ENCODE measurements at places on chromosomes 12 and 14. TPM values are rescaled to one million over a fixed set of nuclear protein-coding genes. Genes with fewer than 3 reads are reported as not detected.

Gene RTN1
- not detected for total RNA-seq

Gene KCNJ8
- total RNA-seq = not detected

Gene RTL1
- not detected for total RNA-seq

DNA sequence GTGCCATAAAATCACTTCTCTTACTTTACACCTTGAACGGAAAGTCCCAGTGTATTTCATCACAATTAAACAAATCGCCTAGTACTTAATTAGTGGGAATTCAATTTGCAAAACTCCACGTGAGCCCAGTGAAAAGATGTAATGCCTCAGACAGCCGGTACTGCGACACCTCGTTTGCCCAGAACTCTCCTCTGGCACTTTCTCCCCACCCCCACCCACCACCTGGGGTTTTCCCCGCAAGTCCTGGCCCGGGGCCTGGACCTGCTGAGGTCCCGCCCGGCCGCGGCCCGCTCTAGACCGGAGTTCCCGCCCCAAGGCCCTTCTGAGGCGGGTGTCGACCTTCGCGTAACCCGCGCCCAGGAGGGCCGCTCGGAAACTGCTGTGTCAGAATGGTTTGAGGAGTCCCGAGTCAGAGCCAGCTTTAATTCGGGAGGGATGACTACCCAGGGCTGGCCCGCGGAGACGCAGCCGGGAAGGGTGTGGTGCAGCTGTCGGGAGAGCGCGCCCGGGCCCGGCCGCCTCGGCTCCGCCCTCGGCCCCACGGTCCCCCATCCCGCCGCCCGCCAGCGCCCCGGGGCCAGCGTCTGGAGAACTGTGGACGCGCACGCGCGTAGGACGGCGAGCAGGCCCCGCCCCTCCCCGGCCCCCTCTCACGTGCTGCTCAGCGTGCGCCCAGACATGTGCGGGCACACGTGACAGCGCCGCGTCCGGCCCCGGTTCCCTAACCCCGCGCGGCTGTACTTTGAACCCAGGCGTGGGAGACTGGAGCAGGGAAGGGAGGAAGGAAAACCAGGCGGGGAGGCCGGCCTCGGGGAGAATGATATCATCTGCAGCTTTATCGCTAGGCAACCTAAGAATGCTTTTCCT is 10.8 kb downstream of the BHLHE41 start:
- peak; percentile 83 for DNase-seq

GRCh38 chr12:101414533-101415119 is 7.1 kb upstream of the ARL1 start:
- peak; percentile 68 for DNase-seq

DNA sequence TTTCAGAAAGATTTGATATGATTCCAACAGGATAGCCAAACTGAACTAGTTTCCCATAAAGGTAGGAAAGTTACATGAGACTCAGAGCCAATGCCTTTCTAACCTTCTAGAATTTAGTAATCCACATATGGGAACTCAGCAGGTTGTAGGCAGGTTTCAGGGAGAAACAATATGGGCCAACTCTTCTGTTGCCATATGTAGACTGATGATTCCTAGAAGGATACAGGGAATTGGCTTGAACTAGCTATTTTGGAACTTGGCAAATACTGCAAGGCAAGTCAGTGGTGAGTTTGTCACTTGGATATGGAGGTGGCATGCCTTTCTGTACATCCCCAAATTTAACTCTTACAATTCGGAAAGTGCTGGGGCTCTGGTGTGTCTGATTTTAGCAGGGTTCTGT is 15.5 kb downstream of the SUDS3 start:
- DNase-seq = no peak

- no peak for DNase-seq
Measured at GRCh38 chr14:22282417-22282816, 306.6 kb downstream of the DAD1 start.

GRCh38 chr12:66409195-66409871 is 107.0 kb downstream of the HELB start:
- peak; percentile 51 for DNase-seq

- no peak for DNase-seq
Measured at GRCh38 chr12:63144556-63144955, 6.4 kb downstream of the AVPR1A start.

DNA sequence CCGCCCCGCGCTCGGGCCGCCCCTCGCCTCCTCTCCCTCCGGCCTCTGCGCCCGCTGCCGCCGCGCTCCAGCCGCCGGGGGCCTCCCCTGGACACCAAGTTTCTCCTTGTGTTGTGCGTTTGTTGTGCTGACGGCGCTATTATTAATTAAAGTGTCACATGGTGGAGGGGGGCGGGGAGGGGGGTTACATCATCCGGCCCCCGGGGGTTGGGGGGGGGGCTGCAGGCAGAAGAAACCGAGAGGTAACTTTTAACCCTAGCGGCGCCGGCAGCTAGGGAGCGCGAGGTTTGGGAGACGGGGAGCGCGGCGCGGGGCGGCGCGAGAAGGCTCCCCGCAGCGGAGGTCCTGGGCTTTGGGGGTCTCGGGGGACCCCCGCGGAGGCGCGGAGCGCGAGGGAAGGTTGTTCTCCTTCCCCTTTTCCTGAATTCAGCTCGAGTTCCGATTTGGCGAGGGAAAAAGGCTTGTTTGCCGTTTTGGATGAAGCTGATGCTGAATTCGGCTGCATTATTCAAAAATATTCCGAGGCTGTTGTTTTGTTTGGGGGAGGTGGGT is at the start of gene HRK:
HRK (minus strand) TSS at position 117 of the 552 bp plus-strand sequence. CDS start 134 bp downstream, outside the sequence.
- no peak for DNase-seq

DNA sequence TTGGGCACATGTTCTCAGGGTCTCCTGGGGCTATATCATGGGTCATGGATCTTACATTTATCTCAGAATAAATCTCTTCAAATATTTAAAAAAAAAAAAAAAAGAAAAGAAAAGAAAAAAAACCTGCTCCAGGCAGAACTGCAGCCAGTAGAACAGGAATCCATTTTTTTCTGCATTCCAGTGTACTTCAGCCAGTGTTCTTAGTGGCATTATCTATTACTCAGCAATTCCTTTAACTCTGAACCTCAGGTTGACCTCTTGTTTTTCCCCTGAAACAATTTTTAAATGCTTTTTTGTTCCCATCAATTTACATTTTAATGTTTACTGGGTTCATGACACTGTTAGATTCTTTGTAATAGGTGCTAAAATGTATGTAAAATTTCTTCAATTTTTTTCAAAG is 66.7 kb upstream of the STXBP6 start:
- DNase-seq = no peak

DNA sequence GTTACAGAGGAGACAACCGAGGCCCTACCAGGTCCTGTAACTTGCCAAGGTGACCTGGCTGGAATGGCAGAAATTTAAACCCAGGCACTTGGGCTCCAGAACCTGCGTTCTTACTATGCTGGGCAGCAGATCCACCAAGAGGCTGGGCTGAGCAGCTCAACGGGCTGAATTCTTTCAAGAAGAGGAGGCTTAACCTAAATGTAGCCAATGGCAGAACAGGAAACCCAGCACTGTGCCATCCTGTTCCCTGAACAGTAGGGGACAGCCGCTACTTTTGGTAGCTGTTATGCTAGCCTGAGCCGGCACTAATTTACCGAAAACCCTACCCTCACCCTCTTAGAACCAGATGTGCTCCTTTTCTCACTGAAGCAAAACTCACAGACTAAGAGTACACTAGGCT is 86.1 kb downstream of the ACTN1 start:
- DNase-seq = no peak

DNA sequence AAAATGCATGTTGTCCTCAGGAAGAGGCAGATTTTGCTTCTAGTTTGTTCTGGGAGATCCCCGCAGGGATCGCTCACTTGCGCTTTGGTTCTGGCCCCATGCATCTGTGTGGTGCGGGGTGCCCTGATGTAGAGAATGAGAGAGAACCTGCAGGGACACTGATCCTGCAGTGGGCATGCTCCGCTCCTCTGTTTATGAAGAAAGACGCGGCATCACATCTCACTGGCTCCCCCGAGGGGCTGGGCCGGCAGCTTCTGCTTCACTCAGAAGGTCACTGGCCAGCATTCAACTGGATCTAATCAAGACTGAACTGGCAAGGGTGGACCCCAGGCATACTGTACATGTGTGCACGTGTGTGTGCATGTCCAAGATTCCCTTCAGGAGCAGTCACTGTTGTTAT is 164.2 kb downstream of the CALM1 start:
- DNase-seq = no peak

GRCh38 chr12:131643631-131644452 is 67.0 kb upstream of the SFSWAP start:
- no peak for DNase-seq

- no peak for DNase-seq
Measured at GRCh38 chr12:84276215-84276614, 636.4 kb downstream of the SLC6A15 start.

DNA sequence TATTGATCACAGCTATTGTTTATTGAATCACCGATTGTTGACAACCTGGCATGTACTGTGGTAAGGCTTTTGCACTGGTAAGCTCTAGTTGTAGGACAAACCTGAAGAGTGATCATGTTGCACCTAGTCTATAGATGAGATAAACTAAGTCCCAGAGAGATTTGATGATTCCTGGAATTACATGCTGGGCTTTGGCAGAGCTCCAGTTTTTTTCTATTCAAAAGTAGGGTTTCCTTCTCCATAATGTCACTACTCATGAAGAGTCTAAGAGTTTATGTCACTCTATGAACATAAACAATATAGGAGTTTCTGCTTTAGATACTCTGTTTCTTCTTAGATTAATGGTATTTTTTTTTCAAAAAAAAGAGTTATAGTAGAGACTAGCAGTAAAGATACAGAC is 72.0 kb downstream of the BMP4 start:
- no peak for DNase-seq

All from bronchial epithelial cell (primary cell).